ENCODE measurements at places on chromosomes 16 and 17. TPM values are rescaled to one million over a fixed set of nuclear protein-coding genes. Genes with fewer than 3 reads are reported as not detected.

RND2 gene
- total RNA-seq, result 0.03 TPM

DNA sequence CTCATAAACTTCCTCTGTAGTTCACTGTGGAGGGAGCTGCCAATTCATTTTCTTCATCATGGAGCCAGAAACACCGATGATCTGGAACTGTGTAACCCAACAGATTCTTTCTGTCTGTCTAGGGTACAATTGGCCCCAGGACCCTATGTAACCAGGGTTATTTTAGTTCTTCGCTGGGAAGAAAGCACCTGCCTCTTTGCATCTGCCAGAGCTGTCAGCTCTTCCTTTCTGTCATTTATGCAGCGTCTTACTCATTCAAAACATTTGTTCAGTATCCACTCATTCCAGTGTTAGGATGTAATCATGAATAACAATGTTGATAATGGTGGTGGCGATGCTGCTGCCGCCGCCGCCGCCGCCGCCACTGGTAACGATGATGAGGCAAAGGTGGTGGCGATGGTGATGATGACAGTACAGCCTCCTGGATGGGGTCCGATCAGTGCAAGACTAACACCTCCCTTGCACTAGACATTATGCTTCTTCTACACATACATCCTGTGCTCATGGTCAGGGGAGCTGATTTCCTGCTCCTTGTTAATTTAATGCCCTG, 46.1 kb downstream of the IRX5 start:
- no peak for DNase-seq
- H3K4me3 ChIP-seq, result no peak overlapping the region
- no peaks in the 10 kb centered on the region for H3K36me3 ChIP-seq
- no peak overlapping the region for H3K27ac ChIP-seq
- H3K27me3 ChIP-seq, result no peaks in the 10 kb centered on the region
- no peaks in the 10 kb centered on the region for H3K4me1 ChIP-seq

GRCh38 chr16:51464996-51465395, 313.9 kb upstream of the SALL1 start:
- H3K27me3 ChIP-seq, result no peaks in the 10 kb centered on the region
- H3K36me3 ChIP-seq, result no peaks in the 10 kb centered on the region
- peaks cover 22% of the 10 kb centered on the region for H3K4me1 ChIP-seq
- peak; percentile 72 for DNase-seq

DNA sequence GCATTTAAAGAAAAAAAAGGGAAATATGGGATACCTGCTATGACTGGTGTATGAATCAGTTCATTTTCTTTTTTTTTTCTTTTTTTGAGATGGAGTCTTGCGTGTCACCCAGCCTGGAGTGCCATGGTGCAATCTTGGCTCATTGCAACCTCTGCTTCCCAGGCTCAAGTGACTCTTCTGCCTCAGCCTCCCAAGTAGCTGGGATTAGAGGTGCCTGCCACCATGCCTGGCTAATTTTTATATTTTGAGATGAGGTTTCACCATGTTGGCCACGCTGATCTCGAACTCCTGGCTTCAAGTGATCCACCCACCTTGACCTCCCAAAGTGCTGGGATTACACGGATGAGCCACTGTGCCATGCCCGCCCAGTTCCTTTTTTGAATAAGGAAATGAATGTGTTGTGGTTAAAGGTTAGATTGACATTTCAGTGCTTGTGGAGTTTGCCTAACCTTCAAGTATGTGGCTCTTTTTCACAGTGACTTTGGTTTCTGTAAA, 7.7 kb downstream of the HAPSTR1 start:
- peaks cover 86% of the 10 kb centered on the region for H3K4me1 ChIP-seq
- peaks cover 99% of the 10 kb centered on the region for H3K36me3 ChIP-seq
- H3K27me3 ChIP-seq, result no peaks in the 10 kb centered on the region
- no peak overlapping the region for H3K4me3 ChIP-seq
- DNase-seq, result no peak

DNA sequence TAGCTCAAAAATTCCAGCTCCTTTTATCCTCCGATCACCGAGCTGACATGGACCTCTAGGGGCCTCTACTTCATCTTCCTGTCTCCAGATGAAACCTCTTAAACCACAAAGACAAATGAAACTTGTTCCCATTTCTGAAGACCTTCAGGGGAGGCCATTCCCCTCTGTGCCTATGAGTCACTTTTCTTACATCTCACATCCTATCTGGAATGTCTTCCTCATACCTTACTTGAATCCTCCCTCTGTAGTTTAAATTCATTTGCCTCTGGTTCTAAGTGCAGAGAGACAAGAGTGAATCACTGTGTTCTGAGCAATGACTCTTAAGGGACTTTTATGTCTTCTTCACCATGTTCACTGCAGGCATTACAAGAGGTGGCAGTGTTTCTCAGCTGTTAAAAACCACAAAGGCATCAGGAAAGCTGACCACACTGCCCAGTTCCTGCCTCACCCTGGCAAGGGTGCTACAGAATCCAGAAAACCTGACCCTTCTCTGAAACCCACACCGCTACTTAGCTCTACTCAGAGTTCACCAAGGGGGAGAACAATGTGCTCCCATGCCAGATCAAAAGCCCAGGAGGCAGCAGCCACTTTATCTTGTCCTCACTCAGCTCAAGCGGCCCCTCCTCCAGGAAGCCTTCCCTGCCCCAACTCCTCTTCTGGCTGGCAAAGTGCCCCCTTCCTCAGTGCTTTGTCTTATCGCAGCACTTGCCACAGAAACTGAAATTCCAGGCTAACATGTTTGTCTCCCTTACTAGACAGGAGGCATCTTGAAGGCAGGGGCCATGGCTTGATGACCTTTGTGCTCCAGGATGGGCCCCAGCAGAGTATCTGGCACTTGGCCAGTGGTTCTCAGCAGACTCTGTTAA, 6.4 kb downstream of the CUEDC1 start:
- peak; percentile 93 for DNase-seq
- no peaks in the 10 kb centered on the region for H3K27me3 ChIP-seq
- H3K36me3 ChIP-seq, result peaks cover 13% of the 10 kb centered on the region
- H3K27ac ChIP-seq, result peak overlapping the region; percentile 88

DNA sequence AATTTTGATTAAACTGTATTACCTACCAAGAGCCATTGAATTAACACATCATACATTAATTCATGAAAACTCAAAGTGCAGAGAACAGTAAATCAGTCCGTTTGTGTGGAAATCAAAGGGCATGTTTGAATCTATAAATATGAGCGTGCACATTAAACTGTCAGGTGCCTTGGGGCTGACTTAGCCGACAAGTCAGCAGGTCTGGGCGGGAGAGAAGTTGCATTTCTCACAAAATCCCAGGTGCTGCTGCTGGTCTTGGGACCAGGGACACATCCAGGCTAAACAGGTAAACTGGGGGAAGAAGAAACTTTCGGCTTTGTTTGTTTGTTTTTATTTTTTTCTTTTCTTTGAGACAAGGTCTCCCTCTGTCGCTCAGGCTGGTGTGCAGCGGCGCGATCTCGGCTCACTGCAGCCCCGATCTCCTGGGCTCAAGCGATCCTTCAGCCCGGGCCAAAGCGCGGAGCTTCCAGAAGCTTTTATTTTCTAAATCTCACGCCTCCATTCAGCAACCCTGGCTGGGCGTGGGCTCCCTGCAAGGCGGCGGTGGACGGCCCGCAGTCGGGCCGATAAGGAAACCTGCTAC, 213.9 kb downstream of the MRTFB start:
- H3K27me3 ChIP-seq, result no peaks in the 10 kb centered on the region
- peak overlapping the region; percentile 75 for H3K4me3 ChIP-seq
- H3K4me1 ChIP-seq, result peaks cover 29% of the 10 kb centered on the region
- no peak for DNase-seq

DNA sequence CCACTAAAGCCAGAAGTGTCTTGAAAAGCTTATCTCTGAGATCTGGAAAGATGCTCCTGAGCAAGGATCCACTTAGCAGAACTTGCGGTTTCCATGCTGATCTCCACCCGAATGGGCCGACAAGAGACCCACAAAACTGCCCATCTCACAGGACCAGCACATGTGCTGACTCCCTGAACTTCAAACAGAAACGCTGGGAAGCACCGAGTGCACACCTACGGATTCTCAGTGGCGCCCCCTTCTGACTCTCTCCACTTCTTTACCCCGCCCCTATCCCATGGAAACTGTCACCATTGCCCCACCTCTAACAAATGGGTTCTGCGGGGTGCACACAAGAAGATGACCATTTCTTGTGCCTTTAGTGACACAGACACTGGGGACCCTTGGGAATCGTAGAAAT, 21.4 kb downstream of the CDRT4 start:
- peaks cover 11% of the 10 kb centered on the region for H3K4me1 ChIP-seq
- no peak for DNase-seq
- no peak overlapping the region for H3K27ac ChIP-seq

GRCh38 chr16:58026705-58027160, 1.2 kb downstream of the MMP15 start:
- no peak overlapping the region for H3K27ac ChIP-seq
- H3K27me3 ChIP-seq, result peaks cover 28% of the 10 kb centered on the region
- peaks cover under 1% of the 10 kb centered on the region for H3K36me3 ChIP-seq
- peak overlapping the region; percentile 48 for H3K4me3 ChIP-seq
